CD4-positive, alpha-beta T cell treated with Interleukin-17A for 1 hour (primary cell): ENCODE measurements at places on chromosomes 5 and 9.

- DNase-seq: no peak
Observed at GRCh38 chr5:957748-958485, 50.7 kb upstream of the NKD2 start.

- DNase-seq: no peak
Observed at GRCh38 chr9:121123816-121124535, 49.2 kb downstream of the CNTRL start.

DNA sequence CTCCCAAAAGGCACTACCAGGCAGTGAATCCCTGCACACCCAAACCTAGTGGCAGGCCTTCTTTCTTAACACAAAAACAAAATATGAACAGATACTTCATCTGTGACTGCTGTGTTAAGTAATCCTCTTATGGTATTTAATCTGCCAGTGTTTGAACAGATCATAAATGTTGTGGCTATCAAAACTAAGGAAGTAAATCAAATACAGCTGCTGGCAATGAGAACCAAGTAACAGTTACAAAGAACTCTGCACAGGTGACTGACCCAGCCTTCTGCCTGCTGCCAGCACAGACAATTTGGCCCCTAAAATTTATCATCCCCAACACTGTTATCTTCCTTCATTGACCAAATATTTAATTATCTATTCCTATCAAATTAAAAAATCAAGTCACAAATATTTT, 78.0 kb downstream of the GNAQ start:
- DNase-seq: no peak

DNA sequence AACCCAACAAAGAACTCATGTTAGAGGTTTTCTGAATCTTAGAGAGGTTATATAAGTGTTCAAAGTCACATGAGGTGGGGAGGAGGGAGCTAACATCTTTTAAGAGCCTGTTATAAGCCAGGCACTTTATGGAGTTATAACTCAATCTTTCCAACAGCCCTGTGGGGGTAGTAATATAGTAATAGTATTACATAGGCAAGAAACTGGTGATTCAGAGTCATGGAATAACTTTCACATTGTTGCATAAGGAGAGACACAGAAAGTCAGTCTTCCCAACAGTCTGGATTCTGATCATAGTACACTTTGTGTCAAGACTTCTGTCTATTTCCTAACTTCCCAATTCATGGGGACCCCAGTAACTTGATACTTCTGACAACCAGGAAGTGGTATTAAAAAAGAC, 89.2 kb downstream of the ACER2 start:
- no peak for DNase-seq

- DNase-seq: no peak
Observed at GRCh38 chr5:6732634-6733410, 19.6 kb downstream of the TENT4A start.
